ENCODE measurements at places on chromosomes 7 and 10.

GRCh38 chr7:70913924-70914323, 218.0 kb upstream of the GALNT17 start:
- no peak for DNase-seq

- DNase-seq, result no peak
Observed at GRCh38 chr10:109886037-109886780, 37.1 kb downstream of the XPNPEP1 start.

DNA sequence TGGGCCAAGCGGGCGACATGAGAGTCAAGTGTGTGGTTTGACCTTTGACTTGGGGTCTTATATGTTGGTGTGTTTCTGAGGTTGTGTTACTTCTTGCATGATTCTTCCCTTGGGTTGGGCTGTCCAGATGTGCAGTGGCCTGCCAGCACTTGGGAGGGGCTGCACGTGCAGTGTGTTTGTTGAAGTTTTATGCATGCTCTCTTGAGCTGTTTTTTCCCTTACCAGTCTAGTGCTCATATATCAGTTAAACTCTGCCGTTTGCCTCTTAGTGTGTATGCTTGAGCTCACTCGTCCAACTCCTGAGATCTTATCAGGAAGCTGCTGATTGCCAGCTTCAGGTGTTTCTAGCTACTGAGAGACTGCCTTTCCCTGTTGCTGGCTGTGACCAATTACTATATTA, 23.1 kb downstream of the SP4 start:
- DNase-seq, result no peak

DNA sequence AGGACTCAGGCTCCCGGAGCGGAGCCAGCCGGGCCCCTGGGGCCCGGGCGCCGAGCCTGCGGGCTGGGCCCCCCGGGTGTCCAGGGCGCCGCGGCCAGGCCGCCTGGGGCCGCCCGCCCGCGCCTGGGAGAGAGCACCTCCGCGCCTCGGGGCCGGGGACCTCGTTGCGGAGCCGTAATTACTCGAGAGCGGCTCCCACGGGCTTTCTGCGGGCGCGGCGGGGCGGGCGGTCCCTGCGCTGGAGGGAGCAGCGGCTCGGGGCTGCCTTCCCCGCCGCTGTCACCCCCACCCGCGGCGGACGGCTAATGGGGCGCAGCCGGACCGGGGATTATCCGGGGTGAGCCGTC, 1.5 kb downstream of the GNB2 start:
- DNase-seq, result no peak

DNA sequence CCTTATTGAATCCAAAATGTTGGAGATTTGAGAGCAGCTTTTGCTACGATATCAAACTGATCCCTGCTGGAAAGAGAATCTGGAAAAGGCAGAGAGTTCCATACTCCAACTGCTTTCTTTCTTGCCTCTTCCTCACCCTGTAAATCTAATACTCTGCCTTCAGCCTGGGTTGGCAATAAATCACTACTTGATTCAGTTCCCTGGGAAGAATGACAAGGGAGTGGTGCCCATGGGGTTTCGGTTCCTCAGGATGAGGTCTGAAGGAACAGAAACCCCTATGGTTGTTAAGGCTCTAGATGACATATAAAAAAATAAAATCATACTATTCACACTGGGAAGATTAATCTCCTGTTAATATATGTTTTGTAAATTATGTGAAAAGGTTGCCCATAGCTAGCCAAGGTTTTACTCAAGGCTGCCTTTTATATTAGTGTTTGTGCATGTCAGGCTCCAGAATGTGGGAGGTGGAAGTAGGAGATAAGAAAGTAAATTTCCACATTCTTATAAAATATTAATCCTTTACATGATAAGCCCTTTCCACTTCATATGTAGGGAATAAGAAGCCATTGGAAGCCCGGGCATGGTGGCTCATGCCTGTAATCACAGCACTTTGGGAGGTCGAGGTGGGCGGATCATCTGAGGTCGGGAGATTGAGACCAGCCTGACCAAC, 106.2 kb upstream of the CACNA2D1 start:
- no peak for DNase-seq

DNA sequence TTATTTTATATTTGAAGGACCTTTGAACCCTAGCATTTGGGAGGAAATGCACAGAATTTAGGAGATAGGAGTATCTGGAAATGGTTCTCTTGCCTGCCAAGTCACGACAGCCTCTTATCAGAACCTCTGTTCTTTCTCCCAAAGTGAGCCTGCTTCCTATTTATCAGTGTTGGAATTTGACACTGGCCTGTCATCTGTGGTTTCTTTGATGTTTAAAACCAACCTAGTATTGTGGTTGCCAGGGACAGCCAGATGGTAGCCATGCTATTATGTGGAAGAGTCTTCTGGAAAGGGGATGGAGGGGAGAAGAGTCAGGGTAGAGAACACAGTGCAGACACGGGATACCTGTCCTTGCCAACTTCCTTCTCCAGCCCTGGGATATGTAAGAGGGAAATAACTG, 21.1 kb downstream of the ZNF282 start:
- DNase-seq, result no peak

DNA sequence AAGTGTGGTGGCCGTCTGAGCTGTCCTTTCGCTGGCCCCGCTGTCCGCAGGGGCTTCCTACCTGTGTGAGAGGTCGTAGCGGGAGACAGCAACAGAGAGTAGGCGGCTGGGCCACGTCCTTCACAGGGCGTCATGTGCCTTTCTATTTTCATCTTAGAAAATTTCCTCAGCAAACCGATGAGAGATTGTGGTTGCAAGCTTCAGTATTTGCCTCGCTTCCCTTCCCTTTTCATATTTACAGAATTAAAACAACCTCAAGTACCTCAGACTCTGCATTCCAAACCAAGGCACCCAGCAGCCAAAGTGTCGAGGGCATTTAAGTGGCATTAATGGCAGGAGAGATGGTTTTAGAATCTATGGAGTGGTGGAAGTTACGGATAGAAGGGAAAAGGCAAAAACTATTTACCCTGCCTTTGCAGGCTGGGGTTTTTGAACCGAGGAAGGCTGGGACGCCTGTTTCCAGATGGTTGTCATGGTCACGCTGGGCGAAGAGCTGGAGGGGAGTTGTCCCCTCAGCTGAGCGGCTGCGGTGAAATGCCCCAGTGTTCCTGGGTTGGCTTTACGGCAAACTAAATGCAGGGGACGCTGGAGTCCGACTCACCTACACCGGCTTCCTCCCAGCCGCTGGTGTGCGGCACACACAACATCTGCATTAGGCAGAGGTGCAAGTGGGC, 41.9 kb downstream of the WIPI2 start:
- no peak for DNase-seq

GRCh38 chr7:102286237-102287110, at the start of gene SH2B2:
Gene SH2B2 (plus strand): TSS chr7:102286868. CDS start chr7:102300551, 13,683 bp downstream.
- DNase-seq, result peak; percentile 92

DNA sequence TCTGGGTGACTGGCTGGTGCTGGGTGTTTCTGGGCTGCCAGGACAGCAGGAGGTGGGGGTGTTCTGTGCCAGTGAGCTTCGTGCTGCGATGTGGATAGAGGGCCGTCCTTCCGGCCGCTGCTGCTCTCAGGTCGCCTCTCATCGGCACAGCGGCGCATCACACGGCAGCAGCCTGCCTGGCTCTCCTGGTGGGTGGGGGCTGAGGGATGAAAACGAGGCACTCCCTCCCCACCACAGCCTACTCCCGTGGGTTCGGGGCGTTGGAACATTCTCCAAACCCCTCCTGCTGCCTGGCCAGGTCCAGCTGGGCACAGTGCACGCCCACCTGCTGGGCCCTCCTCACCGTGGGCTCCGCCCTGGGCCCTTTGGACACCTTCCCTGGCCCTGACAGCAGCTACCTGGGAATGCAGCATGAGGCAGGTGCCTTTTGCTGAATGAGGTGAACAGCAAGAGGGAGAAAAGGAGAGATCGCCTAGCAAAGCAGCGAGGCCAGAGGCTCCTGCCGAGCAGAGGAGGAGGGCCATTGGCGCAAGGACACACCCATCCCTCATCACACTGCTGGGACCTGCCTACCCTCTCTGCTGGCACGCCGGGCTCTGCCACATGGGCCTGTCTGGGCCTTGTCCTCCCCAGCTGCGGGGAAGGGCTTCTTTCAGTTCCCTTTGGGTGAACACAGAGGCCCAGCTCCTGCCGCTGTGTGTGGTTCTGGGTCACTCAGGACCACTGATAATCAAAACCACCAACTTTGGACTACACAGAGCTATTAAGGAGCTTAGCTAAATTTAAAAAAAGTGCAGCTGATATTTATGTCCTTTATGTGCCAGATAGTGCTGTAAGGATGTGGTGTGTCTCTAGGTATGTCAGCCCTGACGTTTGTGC, 33.4 kb downstream of the INPP5A start:
- DNase-seq, result no peak
